Spinal cord (tissue), 10 donors: ENCODE measurements at places on chromosomes 2 and 18. TPM values are rescaled to one million over a fixed set of nuclear protein-coding genes. Genes with fewer than 3 reads are reported as not detected.

DNA sequence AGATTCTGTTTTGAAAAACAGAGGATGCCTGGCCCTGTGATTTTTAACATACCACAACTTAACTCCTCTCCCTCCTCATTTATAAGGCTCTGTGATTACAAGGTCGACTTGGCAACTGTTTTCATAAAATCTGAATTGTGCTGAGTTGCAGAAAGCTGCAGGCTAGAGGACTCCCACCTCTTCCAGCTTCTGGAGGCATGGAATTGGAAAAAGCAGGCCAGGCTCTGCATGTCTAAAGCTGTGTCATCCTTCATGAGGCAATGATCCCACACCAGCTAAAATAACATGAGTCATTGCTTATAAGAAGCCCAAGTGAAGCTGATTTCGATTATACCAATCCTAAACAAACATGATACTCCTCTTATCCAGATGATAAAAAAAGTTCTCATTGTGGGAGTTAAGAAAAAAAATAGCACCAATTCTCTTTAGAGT lies 11.7 kb downstream of the ARHGAP28 start:
- DNase-seq, result no peak

MGAT4A gene
- total RNA-seq, result 51.2 TPM

DSC3 gene
- 9.5 TPM for total RNA-seq

IKZF2 gene
- 13.9 TPM for total RNA-seq

DNA sequence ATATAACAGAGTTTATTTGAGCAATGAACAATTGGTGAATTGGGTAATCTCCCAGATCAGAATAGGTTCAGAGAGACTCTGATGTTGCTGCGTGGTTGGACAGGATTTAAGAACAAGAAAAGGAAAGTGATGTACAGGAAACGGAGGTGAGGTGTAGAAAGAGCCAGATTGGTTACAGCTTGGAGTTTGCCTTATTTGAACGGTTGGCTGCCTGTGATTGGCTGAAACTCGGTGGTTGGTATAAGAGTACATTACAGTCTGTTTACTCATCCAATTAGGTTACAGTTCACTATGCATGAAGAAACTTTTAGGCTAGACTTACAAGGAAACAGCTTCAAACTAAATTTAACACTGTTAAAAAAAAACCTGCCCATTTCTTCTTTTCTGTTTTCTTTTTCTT lies 68.0 kb upstream of the CABLES1 start:
- no peak for DNase-seq

DNA sequence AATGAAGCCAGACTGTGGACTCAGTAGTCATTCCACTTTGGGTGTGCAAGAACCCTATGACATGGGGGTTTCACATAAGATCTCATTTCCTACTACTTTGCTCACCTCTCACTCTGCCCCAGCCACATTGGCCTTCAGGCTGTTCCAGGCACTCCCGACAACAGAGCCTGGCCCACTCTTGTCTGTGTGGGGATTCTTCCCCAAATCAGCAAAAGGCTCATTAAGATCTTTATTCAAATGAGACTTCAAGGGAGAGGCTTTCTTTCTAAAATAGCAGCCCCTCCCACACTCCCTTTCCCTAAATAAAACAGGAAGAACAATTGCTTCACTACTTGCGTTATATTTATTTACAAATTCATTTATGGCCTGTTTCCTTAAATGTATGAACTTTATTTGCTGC lies 3.5 kb upstream of the CDC42EP3 start:
- no peak for DNase-seq

GRCh38 chr18:48939205-48940097 lies 11.3 kb downstream of the SMAD7 start:
- no peak for DNase-seq

GRCh38 chr18:45363196-45363595 lies 252.1 kb upstream of the SLC14A2 start:
- DNase-seq, result no peak

RIOK3 gene
- 53.7 TPM for total RNA-seq

DNA sequence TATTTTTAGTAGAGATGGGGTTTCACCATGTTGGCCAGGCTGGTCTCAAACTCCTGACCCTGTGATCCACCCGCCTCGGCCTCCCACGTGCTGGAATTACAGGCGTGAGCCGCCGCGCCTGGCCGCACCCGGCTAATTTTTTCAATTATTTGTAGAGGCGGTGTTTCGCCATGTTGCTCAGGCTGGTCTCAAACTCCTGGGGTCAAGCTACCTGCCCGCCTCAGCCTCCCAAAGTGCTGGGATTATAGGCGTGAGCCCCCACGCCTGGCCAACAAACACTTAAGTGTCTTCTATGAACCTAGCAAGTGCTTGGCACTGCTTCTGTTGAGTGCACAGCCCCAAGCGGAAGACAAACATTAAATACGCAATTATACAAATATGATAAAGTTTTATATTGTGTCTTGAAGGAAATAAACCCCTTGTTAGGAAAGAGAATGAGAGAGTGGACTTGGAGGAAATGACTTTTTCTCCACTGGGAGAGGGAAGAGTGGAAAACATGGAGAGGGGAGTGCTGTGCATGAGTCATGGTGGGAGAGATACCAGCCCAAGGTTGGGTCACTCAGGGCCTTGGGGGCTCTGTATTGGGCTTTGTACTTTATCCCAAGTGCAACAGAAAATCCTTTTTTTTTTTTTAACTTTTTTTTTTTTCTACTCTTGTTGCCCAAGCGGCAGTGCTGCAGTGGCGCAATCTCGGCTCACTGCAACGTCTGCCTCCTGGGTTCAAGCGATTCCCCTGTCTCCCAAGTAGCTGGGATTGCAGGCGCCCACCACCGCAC lies 41.4 kb upstream of the ACTR2 start:
- no peak for DNase-seq

LAMA3 gene
- 10.4 TPM for total RNA-seq

GRCh38 chr2:54942373-54942772 lies 107.9 kb downstream of the RTN4 start:
- no peak for DNase-seq
